Spinal cord (tissue), 10 donors: ENCODE measurements at places on chromosomes 12 and 14. TPM values are rescaled to one million over a fixed set of nuclear protein-coding genes. Genes with fewer than 3 reads are reported as not detected.

The SLC10A1 gene
- total RNA-seq = not detected

The SCYL2 gene
- total RNA-seq = 83.6 TPM

The BRMS1L gene
- total RNA-seq = 9.8 TPM

The REM2 gene
- total RNA-seq = 2.1 TPM

The RD3L gene
- total RNA-seq = not detected

The IL22 gene
- total RNA-seq = not detected

DNA sequence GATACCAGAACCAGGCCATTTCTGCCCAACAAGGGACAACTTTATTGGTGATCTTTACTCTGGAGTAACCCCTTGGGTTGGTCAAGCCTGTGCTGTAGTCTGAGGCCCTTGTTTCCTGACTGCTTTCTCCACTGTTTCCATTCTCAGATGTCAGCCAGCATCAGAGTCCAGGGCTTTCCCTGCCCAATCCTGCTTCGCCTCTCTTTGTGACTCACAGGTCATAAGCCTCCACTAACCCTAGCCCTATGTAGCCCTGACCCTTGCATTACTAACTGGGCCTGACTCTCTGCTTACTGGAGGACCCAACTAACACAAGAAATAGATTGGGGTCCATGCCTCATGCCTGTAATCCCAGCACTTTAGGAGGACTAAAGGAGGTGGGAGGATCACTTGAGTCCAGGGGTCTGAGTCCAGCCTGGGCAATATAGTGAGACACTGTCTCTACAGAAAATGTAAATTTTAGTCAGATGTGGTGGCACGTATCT, 8.6 kb upstream of the SNRNP35 start:
- no peak overlapping the region for H3K27ac ChIP-seq
- H3K4me1 ChIP-seq = peaks cover 6% of the 10 kb centered on the region
- no peak for DNase-seq

DNA sequence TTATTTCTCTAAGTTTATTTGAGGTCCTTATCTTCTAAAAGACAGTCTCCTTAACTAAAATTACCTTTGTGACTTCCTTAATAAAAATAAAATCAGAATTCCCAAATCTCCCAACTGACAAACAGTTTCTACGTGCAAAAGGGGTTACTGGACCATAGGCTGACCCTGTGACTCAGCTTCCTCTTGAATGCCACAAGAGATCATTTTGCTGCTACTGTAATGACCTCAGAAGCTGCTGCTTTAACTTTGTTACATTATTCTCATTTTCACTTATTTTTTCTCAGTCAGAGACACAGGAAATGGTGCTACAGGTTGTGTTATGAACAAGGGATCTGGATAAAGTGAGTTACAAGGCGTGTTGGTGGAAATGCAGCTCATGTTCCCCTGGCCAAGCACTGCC, 132.2 kb upstream of the TMTC2 start:
- H3K27ac ChIP-seq = no peak overlapping the region
- no peaks in the 10 kb centered on the region for H3K27me3 ChIP-seq
- no peak for DNase-seq
- no peak overlapping the region for H3K4me3 ChIP-seq
- H3K4me1 ChIP-seq = no peaks in the 10 kb centered on the region

DNA sequence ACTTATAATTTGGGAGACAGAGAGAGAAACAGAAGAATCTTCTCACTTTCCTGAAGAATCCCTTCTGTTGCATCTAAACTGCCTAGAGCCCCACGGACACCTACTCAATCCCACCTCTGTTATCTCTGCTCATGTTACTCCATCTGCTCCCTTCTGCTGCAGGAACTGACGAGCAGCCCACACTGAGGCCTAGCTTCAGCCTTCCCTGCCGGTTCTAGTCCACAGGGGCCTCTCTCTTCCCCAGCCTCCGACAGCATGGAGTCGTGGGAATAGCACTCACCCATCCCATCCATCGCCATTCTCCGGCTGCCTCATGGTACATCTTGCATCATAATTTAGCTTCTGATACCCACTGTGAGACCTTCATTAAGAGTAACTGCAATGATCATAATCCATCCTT, 4.0 kb downstream of the RAB15 start:
- H3K27me3 ChIP-seq = no peaks in the 10 kb centered on the region
- no peak overlapping the region for H3K4me3 ChIP-seq
- peaks cover 43% of the 10 kb centered on the region for H3K4me1 ChIP-seq
- peaks cover 9% of the 10 kb centered on the region for H3K36me3 ChIP-seq

- H3K4me3 ChIP-seq = no peak overlapping the region
- DNase-seq = no peak
- H3K4me1 ChIP-seq = no peaks in the 10 kb centered on the region
- H3K27me3 ChIP-seq = no peaks in the 10 kb centered on the region
- H3K36me3 ChIP-seq = peaks cover 63% of the 10 kb centered on the region
These were observed 113.1 kb upstream of the FKBP4 start for GRCh38 chr12:2681450-2682205.

DNA sequence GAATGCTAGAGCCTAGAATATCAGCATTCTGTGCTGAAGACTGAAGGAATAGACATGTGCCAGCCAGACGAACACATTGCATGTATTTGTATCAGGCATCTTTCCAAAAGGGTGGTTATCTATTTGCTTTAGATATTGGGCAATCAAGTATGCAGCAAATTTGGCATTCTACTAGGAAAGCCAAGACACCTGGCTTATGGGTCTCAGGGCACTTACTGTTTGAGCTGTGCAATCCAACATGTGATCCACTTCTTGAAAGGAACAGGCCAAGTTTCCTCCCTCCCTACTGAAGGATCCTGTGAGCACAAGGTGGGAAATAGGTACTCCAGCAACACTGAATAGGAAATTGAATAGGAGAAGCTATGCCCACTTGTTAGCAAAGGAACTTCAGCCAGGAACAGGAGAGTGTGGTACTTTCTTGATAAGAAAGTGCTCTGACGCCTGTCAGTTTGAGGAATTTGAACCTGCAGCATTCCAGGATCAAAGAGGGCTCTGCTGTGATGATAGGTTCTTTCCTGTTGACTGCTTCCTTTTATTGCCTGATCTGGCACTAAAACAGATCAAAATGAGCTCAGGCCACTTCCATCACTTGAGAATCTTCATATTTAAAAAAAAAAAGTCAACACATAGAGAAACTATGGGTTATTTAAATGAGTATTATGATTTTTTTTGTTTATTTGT, 20.6 kb downstream of the OR6S1 start:
- H3K4me1 ChIP-seq = peaks cover 16% of the 10 kb centered on the region
- H3K36me3 ChIP-seq = no peaks in the 10 kb centered on the region
- peaks cover 42% of the 10 kb centered on the region for H3K27me3 ChIP-seq
- H3K27ac ChIP-seq = no peak overlapping the region
- DNase-seq = no peak
- H3K4me3 ChIP-seq = no peak overlapping the region

- no peaks in the 10 kb centered on the region for H3K36me3 ChIP-seq
- H3K27me3 ChIP-seq = no peaks in the 10 kb centered on the region
- no peak overlapping the region for H3K27ac ChIP-seq
- H3K4me1 ChIP-seq = no peaks in the 10 kb centered on the region
- H3K4me3 ChIP-seq = no peak overlapping the region
These were observed 163.5 kb downstream of the KITLG start for GRCh38 chr12:88416786-88417185.

- no peak for DNase-seq
- no peak overlapping the region for H3K4me3 ChIP-seq
- H3K27me3 ChIP-seq = no peaks in the 10 kb centered on the region
- H3K4me1 ChIP-seq = no peaks in the 10 kb centered on the region
- H3K27ac ChIP-seq = no peak overlapping the region
These were observed 41.8 kb downstream of the EML5 start for GRCh38 chr14:88750945-88751344.

DNA sequence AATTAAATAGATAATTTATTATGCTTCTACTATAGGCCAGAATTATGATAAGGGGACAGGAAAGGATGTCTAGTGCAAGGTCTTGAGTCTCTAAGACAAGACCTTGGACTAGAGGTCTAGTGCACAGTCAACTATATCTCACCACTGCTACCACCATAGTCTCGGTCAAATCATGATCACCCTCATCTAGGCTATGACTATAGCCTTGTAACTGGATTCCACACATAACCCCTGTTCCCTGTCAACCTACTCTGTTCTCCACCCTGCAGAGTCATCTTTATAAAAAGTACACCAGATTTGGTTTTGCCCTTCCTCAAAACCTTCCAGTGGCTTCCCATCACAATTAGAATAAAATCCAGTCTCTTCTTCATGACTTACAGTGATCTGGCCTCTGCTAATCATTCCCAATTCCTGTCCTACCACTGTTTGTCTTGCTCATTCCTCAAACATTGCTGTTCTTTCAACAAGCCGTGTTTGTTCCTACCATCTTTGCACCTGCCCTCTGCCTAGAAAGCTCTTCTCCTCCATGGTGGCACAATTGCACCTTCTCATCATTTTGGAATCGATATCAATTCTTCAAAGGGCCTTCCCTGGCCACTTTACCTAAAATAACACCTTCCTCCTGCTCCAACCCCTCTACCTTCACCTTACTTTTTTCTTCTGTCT, 169.4 kb downstream of the FOXN3 start:
- DNase-seq = no peak
- H3K36me3 ChIP-seq = no peaks in the 10 kb centered on the region
- H3K4me1 ChIP-seq = peaks cover 19% of the 10 kb centered on the region
- no peak overlapping the region for H3K27ac ChIP-seq
- H3K27me3 ChIP-seq = no peaks in the 10 kb centered on the region

DNA sequence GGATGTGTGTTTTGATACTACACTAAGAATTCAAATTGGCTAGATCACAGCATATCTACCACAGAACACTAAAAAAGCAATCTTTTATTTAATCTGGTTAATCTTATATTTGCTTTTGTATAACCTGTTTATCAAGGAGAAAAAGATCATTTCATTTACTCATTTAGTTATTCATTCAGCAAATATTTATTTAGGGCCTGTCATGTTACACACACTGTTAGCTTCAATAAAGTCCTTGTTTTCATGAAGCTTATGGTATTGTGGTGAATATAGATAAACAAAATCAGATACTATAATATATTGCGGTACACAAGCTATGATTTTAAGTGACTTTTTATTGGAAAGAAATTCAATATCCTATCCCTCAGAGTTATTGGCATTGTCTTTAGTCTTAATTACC, 350.8 kb downstream of the LRFN5 start:
- no peaks in the 10 kb centered on the region for H3K27me3 ChIP-seq
- no peak for DNase-seq
- H3K36me3 ChIP-seq = no peaks in the 10 kb centered on the region
- no peak overlapping the region for H3K27ac ChIP-seq
- H3K4me1 ChIP-seq = no peaks in the 10 kb centered on the region

DNA sequence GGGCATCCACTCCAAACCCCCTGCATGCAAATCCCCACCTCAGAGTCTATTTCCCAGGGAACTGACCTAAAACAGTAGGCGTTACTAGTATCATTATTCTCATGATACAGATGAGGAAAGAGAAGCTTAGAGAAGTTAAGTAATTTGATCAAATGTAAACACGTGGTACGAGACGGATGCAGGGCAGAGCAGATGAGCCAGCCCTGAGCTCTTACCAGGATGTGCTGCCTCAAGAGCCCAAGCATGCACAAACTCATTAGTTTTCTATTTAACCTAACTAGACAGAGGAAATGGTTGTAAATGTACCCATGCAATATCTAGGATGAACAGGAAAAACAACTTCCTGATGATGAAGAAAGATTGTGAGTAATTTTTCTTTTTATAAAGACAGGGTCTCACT, 173.3 kb upstream of the RASSF8 start:
- H3K4me1 ChIP-seq = no peaks in the 10 kb centered on the region
- H3K27me3 ChIP-seq = no peaks in the 10 kb centered on the region
- H3K27ac ChIP-seq = no peak overlapping the region
- H3K36me3 ChIP-seq = no peaks in the 10 kb centered on the region

GRCh38 chr12:116698116-116698515, 39.8 kb downstream of the SPRING1 start:
- no peak overlapping the region for H3K27ac ChIP-seq
- no peaks in the 10 kb centered on the region for H3K36me3 ChIP-seq
- peaks cover 24% of the 10 kb centered on the region for H3K4me1 ChIP-seq
- peaks cover 9% of the 10 kb centered on the region for H3K27me3 ChIP-seq
- no peak overlapping the region for H3K4me3 ChIP-seq

- H3K36me3 ChIP-seq = peaks cover 3% of the 10 kb centered on the region
- DNase-seq = no peak
- no peaks in the 10 kb centered on the region for H3K4me1 ChIP-seq
- H3K27ac ChIP-seq = no peak overlapping the region
- H3K4me3 ChIP-seq = no peak overlapping the region
These were observed 274.2 kb downstream of the SSPN start for GRCh38 chr12:26469421-26470180.

- H3K27ac ChIP-seq = no peak overlapping the region
- no peak for DNase-seq
- no peaks in the 10 kb centered on the region for H3K27me3 ChIP-seq
- peaks cover 3% of the 10 kb centered on the region for H3K4me1 ChIP-seq
These were observed 1040.8 kb downstream of the BCL11B start for GRCh38 chr14:98231210-98231609.

- H3K4me3 ChIP-seq = no peak overlapping the region
- H3K4me1 ChIP-seq = no peaks in the 10 kb centered on the region
These were observed 60.5 kb downstream of the PTPRQ start for GRCh38 chr12:80504389-80505163.

DNA sequence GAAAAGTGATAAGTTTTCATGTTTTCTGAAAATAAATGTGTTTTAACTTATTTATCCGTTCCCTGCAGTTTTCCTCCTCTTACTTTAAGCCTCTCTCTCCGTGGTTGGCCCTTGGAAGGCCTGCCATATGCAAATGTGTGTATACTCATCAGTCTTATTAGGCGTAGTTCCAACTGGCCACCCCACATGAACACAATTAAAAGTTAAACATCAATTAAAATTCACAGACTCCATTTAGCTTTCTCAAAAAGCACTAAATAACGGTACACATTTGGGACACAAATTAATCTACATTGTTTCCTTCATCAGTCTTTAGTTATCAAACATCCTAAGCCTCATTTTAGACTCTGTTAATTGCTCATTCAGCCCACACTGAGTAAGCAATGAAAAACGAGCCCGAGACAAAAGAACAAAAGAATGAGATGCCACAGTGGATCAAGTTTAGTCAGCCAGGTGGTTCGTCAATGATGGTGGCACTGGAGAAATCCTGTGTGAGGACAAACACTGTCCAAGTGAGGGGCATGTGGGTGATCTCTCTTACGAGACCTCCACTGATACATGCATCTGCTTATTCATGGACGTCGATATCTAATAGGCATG, 76.0 kb upstream of the TMCC3 start:
- H3K27ac ChIP-seq = no peak overlapping the region
- H3K4me3 ChIP-seq = no peak overlapping the region
- no peaks in the 10 kb centered on the region for H3K36me3 ChIP-seq
- no peaks in the 10 kb centered on the region for H3K4me1 ChIP-seq
